GM23248 (cell line): ENCODE measurements at places on chromosomes 11 and 22.
A peak's percentile ranks its signal among the peaks of the same experiment; 100 is the strongest.

GRCh38 chr11:47394322-47395222 lies 13.8 kb upstream of the SLC39A13 start:
- no peaks in the 10 kb centered on the region; the same call in 1 of the 2 replicates for H3K4me1 ChIP-seq
- no peaks in the 10 kb centered on the region for H3K36me3 ChIP-seq
- no peak overlapping the region for H3K4me3 ChIP-seq

GRCh38 chr22:35458547-35459422 lies 58.8 kb downstream of the MCM5 start:
- DNase-seq = no peak
- H3K27ac ChIP-seq = no peak overlapping the region
- no peak overlapping the region for H3K4me3 ChIP-seq
- no peaks in the 10 kb centered on the region for H3K36me3 ChIP-seq

DNA sequence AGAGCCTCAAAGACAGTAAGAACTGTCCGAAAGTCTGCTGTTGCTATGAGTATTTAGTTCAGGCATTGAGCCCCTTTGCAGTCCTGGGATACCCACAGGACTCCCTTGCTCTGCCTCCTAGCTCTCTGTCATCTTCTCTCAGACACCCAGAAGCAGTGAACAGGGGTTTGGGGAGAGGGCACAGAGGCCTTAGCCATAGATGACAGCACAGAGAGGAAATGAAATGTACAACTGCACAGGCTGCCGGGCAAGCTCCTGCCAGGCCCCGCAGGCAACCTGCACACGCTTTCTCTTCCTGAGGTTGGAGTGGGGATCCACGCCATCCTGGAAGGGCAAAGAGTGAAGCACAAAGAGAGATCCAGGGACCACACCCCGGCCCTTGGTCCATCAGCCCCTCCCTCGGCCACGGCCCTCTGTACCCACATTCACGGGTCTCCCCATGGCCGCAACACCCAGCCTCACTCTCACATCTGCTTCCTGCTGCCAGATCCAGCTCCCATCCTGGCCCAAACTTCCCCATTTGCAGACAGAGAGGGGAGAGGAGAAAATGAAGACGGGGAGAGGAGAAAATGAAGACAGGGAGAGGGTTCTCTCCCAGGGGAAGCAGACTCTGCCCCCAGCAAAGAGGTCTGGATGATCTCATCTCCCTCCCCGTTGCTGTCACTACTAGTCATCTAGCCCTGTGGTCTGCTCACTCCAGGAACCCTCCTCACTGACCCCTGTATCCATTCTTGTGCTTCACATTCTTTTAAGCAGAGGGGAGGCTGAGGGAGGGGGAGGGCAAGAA lies 40.7 kb downstream of the CD6 start:
- no peaks in the 10 kb centered on the region for H3K4me1 ChIP-seq
- no peak for DNase-seq
- H3K27ac ChIP-seq = no peak overlapping the region
- no peak overlapping the region for H3K4me3 ChIP-seq
- H3K27me3 ChIP-seq = peaks cover 49% of the 10 kb centered on the region

DNA sequence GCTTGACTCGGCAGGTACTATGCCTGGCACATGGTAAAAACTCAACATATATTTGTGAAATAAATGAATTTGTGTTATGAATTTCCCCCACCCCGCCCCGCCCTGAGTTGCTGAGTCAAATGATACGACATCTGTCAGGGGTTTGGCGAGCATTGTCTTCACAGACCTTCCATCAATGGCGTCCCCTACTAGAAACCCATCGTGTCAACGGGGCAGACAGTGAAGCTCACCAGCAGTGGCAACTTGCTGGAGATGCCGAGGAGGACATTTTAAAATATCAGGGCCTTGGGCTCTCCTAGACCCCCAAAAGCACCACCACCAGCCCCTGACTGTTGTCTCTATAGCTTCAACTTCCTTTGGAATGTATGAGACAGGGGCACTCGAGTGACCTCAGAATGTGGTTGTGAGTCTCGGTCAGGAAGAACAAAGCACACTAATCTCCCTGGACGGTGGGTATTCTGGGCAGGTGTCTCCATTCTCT lies 761 bp upstream of the NXF1 start:
- H3K36me3 ChIP-seq = peaks cover 25% of the 10 kb centered on the region
- peak; percentile 45 for DNase-seq
- H3K4me3 ChIP-seq = peak overlapping the region; percentile 97

GRCh38 chr11:3073029-3073435 lies 15.8 kb upstream of the CARS1 start:
- no peak overlapping the region for H3K4me3 ChIP-seq
- no peak overlapping the region for H3K27ac ChIP-seq
- no peaks in the 10 kb centered on the region for H3K36me3 ChIP-seq
- H3K27me3 ChIP-seq = no peaks in the 10 kb centered on the region
- no peaks in the 10 kb centered on the region for H3K4me1 ChIP-seq
- DNase-seq = peak; percentile 45

DNA sequence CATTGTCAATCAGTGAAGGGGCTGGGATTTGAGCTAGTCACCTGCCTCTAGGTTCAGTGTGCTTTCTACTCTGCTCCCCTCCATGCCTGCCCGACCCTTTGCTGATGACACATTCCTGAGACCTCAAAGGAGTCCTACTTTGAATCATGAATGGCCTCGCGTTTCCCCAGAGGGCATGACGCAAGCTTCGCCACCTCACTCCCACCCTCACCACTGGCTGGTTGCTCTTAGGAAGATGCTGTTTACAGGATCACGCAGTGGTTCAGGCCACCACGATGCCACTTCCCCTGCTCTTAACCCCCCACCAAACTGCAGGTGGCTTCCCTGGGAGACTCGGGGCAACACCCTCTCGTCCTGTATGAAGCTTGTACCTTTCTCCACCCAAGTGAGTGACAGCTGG lies 62.9 kb upstream of the B3GAT1 start:
- DNase-seq = no peak
- no peaks in the 10 kb centered on the region for H3K4me1 ChIP-seq
- H3K27me3 ChIP-seq = no peaks in the 10 kb centered on the region
- no peak overlapping the region for H3K4me3 ChIP-seq
- no peak overlapping the region for H3K27ac ChIP-seq

- H3K27me3 ChIP-seq = no peaks in the 10 kb centered on the region
- H3K4me1 ChIP-seq = no peaks in the 10 kb centered on the region
- H3K36me3 ChIP-seq = no peaks in the 10 kb centered on the region
- DNase-seq = no peak
- H3K27ac ChIP-seq = no peak overlapping the region
Measured at GRCh38 chr11:58446294-58446693, 4.3 kb upstream of the OR5B12 start.

- H3K27ac ChIP-seq = no peak overlapping the region
- H3K4me3 ChIP-seq = no peak overlapping the region
- no peaks in the 10 kb centered on the region for H3K4me1 ChIP-seq
- H3K27me3 ChIP-seq = no peaks in the 10 kb centered on the region
Measured at GRCh38 chr11:14179116-14179820, 179.7 kb downstream of the RRAS2 start.

DNA sequence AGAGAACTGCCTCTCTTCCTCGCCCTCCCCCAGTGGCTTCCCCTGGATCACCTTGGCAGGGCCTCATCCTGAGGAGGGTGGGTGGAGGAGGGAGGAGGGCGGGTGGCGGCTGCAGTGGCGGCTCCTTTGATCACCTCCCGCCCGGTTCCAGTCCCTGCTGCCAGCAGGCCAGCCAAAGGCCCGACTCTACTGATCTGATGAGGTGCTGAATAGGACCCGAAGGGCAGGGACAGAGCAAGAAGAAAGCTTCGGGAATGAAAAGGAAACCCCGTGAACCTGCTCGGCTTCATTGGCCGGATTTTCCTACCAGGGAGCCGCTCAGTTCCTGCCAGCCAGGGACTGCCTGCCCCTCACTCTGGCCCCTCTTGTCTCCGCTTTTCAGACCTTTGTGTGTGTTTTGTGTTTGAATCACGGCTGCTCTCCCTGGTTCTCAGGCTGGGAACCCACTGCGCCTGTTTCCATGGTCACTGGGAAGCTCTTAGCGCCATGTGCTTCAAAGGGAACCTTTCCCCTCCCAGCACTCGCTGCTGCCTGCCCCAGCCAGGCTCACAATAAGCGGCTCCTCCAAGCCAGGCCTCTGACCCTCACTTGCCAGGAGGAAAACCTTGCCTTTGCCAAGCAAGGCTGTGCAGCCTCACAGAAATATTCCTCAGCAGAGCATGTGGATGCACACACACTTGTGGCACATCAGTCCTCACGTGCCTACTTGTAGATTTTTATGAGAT lies 56.8 kb downstream of the C22orf31 start:
- no peak for DNase-seq
- no peaks in the 10 kb centered on the region for H3K36me3 ChIP-seq
- H3K4me1 ChIP-seq = peaks cover 7% of the 10 kb centered on the region; the same call in 1 of the 2 replicates
- H3K27ac ChIP-seq = no peak overlapping the region

DNA sequence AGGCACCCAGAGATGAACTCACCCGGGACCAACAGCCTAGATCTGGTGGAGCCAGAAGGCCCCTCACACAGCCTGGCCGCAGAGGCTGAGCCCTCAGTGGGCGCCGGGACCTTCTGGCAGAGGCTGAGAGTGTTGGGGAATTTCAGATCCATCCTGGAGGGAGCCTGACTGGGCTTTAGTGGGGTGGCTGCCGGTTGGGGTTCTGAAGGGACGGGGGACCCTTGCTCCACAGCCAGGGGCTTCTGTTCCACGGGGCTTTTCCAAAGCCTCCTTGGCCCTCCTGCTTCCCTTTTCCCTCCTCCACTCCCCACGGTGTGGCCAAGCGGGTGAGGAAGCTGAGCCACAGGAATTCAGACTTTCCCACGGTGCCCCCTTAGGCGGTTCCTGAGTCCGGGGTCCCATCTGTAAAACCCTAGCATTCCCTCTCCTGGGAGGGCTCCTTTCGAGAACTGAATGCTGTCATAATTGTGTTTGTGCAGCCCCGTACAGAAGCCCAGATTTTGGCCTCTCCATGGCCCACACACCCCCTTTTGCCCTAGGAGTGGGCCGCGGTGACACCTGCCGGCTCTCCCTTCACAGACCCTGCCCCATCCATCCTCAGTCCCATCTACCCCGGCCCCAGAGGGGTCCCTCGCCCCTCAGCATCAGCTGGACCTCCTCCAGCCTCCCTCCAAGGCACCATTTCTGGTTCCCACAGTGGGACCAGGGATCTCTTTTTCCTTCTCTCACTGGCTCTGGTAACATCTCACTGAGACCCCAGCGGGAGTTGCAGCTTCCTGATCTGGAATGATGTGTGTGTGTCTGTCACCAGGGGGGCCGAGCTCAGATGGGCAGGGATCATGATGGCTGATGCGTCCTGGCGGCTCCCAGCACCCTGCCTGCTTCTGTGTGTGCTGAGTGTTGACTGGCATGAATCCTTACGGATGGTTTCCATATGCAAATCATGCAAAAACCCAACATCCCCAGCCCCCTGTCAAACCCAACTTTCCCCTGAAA lies 1048.4 kb downstream of the TBC1D22A start:
- no peaks in the 10 kb centered on the region for H3K36me3 ChIP-seq
- H3K27ac ChIP-seq = no peak overlapping the region
- H3K27me3 ChIP-seq = no peaks in the 10 kb centered on the region
- DNase-seq = no peak
- H3K4me3 ChIP-seq = no peak overlapping the region
